Tibial nerve (tissue), 4 donors: ENCODE measurements at places on chromosomes 5 and 9.
A peak's percentile ranks its signal among the peaks of the same experiment; 100 is the strongest.

GRCh38 chr9:19998823-19999455 lies 210.1 kb upstream of the SLC24A2 start:
- DNase-seq = no peak
- no peaks in the 10 kb centered on the region for H3K27me3 ChIP-seq
- no peak overlapping the region for H3K4me3 ChIP-seq
- no peak overlapping the region for H3K27ac ChIP-seq
- H3K36me3 ChIP-seq = no peaks in the 10 kb centered on the region

GRCh38 chr9:38309324-38310195 lies 82.9 kb upstream of the ALDH1B1 start:
- H3K4me1 ChIP-seq = no peaks in the 10 kb centered on the region
- H3K27ac ChIP-seq = no peak overlapping the region
- H3K27me3 ChIP-seq = peaks cover 9% of the 10 kb centered on the region
- no peak overlapping the region for H3K4me3 ChIP-seq

DNA sequence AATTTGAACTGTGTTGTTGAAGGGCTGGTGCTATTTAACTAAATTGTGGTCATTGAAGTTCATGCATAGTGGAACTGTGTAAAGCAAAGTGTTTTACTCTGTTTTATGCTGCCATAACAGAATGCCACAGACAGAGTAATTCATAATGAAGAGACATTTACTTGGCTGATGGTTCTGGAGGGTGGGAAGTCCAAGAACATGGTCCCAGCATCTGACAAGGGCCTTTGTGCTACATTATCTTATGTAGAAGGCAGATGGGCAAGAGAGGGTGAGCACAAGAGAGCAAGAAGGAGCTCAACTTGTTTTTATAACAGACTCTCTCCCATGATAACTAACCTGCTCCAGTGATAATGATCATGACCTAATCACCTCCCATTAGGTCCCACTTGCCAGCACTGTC lies 101.9 kb upstream of the NR3C1 start:
- DNase-seq = no peak
- no peak overlapping the region for H3K4me3 ChIP-seq
- no peak overlapping the region for H3K27ac ChIP-seq
- H3K4me1 ChIP-seq = peaks cover 22% of the 10 kb centered on the region
- H3K27me3 ChIP-seq = no peaks in the 10 kb centered on the region
- H3K36me3 ChIP-seq = no peaks in the 10 kb centered on the region

- no peak for DNase-seq
- no peaks in the 10 kb centered on the region for H3K27me3 ChIP-seq
- no peak overlapping the region for H3K27ac ChIP-seq
- H3K36me3 ChIP-seq = no peaks in the 10 kb centered on the region
- no peaks in the 10 kb centered on the region for H3K4me1 ChIP-seq
- H3K4me3 ChIP-seq = no peak overlapping the region
Observed at GRCh38 chr9:76438841-76439588, 20.0 kb upstream of the GCNT1 start.

DNA sequence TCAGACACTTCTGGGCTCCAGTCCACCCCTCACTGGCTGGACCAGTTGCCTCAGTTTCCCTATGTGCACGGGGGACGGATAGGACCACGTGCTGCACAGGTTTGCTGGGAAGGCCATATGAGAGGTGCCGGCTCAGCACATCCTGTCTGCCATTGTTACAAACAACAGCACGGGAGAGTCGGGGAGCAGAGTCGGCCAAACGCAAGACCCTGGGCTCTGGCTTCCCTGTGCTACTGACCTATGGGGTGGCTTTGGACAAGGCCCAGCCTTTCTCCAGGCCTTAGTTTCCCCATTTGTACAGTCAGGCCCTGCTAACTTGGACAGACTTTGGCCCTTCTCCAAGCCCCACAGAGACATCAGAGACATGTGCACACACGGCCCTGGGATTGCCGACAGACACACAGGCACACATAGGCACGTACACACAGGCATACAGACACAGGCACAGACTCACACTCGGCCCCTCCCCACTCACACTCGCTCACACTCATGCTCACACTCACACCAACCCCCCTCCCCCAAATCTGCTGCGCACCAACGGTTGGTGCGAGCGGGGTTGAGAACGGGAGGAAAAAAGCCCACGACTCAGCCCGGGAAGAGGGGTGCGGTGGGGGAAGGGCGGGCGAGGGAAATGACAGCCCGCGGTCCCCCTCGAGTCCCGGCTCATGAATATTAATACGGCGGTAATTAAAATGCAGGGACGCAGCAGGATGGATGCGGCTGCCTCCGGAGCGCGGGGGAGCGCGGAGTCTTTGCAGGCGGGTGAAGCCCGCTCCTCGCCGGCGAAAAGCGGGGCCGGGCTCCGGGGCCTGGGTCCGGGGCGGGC lies 133.0 kb downstream of the C9orf50 start:
- no peaks in the 10 kb centered on the region for H3K27me3 ChIP-seq
- peak overlapping the region; percentile 96 for H3K27ac ChIP-seq
- DNase-seq = peak; percentile 54
- H3K4me1 ChIP-seq = peaks cover 68% of the 10 kb centered on the region
- peak overlapping the region; percentile 60 for H3K4me3 ChIP-seq
- H3K36me3 ChIP-seq = peaks cover 4% of the 10 kb centered on the region

GRCh38 chr9:30301271-30301963 lies 2083.0 kb upstream of the ACO1 start:
- H3K4me1 ChIP-seq = no peaks in the 10 kb centered on the region
- peak; percentile 50 for DNase-seq
- no peaks in the 10 kb centered on the region for H3K36me3 ChIP-seq
- H3K27me3 ChIP-seq = no peaks in the 10 kb centered on the region

DNA sequence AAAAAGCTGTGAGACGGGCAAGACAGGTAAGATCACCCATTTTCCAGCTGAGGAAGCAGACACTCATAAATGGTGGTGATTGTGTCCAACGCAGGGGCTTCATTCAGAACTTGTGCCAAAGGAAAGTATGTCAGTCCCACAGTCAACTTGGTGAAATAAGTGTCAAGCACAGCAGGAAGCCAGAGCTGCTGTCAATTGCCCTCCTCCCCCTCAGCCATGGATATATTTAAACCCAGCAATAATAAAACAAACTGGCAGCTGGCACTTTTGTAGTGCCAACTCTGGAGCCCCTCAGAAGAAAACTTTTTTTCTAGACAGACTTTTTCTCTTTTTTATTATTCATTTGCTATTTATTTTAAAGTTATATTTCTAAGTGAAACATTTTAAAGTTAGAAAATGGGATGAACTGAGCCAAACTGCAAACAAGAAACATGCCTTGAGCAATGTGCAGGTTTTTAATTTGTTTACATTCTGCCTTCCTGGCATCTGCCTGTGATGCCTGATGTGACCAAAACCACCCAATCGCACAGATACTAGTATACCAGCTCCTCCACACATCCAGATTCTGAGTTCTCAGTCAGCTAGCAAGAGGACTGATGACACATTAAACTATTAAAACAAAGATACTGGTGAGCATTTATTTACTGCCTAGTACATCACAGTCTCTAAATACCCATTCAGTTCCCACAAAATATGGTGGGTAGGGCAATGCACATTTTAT lies 17.0 kb downstream of the DMAC1 start:
- DNase-seq = no peak
- H3K27ac ChIP-seq = no peak overlapping the region
- H3K4me3 ChIP-seq = no peak overlapping the region
- no peaks in the 10 kb centered on the region for H3K36me3 ChIP-seq
- H3K4me1 ChIP-seq = no peaks in the 10 kb centered on the region

GRCh38 chr9:107983181-107983603 lies 493.6 kb upstream of the KLF4 start:
- peaks cover 11% of the 10 kb centered on the region for H3K4me1 ChIP-seq
- no peak for DNase-seq
- H3K27me3 ChIP-seq = no peaks in the 10 kb centered on the region
- H3K27ac ChIP-seq = no peak overlapping the region
- H3K4me3 ChIP-seq = no peak overlapping the region
- H3K36me3 ChIP-seq = no peaks in the 10 kb centered on the region

- no peaks in the 10 kb centered on the region for H3K27me3 ChIP-seq
- no peak overlapping the region for H3K27ac ChIP-seq
- H3K36me3 ChIP-seq = no peaks in the 10 kb centered on the region
- no peaks in the 10 kb centered on the region for H3K4me1 ChIP-seq
- H3K4me3 ChIP-seq = no peak overlapping the region
Observed at GRCh38 chr5:142097681-142098080, 10.9 kb upstream of the NDFIP1 start.

DNA sequence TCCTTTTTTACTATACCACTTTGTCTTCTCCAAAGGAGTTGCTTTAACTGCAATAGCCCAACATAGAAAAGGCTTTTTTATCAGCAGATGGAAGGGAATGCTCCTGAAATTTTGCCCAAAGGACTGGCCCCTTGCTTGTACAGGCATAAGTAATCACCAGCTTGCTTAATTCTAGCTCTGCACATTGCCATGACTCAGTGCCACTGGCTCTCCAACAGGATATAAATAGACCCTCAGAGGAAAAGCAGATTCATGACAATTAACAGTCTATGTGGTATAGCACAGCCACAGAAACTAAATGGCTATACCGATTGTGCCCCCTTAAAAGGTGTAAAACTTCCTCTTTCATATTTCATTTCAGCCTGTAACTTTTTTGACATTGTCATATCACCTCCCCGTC lies 227.0 kb downstream of the ZNF608 start:
- H3K27ac ChIP-seq = no peak overlapping the region
- no peak for DNase-seq
- no peaks in the 10 kb centered on the region for H3K36me3 ChIP-seq

DNA sequence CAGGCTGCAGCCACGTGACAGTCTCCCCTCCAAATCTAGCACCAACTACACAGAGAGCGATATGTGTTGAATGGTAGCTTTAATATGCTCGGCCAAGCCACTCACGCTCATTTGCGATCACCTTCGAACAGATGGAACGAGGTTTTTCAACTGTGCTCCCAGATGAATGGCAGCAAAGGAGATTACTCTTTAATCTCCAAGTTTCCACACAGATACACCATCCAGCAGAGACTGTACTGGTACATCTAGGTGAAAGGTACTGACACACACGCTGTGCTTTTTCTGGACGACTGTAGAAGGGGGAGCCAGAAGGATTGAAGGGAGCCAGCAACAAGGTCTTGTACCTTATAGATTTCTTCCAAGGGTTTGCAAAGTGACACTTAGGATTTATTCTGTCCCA lies 263.9 kb downstream of the NR3C1 start:
- H3K4me1 ChIP-seq = no peaks in the 10 kb centered on the region
- H3K36me3 ChIP-seq = no peaks in the 10 kb centered on the region
- no peaks in the 10 kb centered on the region for H3K27me3 ChIP-seq
- H3K27ac ChIP-seq = no peak overlapping the region
- no peak for DNase-seq

DNA sequence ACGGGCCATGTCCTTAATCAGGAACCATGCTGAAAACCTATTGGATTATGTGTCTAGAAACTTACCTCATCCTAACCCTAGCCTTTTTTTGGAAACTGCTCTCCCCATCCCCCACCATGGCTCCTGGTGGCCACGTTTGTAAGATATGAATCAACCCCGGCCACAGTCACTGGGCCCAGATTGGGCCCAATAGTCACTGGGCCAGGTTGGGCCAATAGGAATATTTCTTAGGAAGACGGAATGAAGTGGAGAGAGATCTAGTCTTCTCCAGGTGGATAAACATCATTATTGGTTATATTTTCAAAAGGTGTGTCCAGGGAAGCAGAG lies 468.7 kb downstream of the ARHGEF28 start:
- H3K4me3 ChIP-seq = no peak overlapping the region
- no peak overlapping the region for H3K27ac ChIP-seq
- H3K4me1 ChIP-seq = peaks cover 6% of the 10 kb centered on the region
- no peak for DNase-seq

- H3K27me3 ChIP-seq = no peaks in the 10 kb centered on the region
- peaks cover 42% of the 10 kb centered on the region for H3K4me1 ChIP-seq
- DNase-seq = no peak
- H3K4me3 ChIP-seq = no peak overlapping the region
- H3K27ac ChIP-seq = no peak overlapping the region
Observed at GRCh38 chr5:54669285-54669684, 151.7 kb downstream of the SNX18 start.

DNA sequence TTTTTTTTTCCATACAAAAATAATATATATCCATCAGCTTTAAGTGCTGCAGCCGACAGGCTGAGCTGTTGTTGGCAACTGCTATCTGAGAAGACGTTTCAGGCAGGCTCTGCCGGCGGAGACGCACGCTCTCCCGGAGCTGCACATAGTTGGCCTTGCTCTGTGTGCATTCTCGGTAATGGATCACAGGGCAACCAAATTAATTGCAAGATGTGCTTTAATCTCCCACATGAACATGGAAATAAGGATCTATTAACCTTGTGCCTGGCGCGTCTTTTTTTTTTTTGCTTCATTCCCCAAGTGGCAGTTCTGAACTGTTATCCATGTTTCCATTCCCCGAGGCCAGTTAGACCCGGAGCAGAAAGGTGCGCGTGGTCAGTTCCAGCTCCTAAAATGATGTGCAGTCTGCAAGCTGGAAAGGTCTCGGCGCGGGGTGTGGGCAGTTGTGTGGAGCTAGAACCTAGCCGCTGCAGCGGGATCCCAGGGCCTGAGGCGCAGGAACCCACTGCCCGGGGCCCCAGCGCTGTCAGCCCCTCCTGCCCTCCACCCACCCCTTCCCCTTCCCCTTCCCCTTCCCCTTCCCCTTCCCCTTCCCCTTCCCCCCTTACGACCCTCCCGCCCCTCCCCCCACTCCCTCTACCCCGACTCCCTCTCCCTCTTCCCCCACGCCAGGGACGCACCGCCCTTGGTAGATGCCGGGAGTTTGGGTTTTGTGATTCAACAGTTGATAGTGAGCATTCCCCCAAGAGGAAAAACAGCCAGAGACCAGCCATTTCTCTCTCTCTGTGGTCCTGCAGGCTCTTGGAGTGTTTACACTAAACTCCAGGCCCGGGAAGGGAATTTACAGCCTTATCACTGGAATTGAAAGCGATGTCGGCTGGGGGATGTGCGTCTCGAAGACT lies 137.8 kb downstream of the CEP120 start:
- no peaks in the 10 kb centered on the region for H3K36me3 ChIP-seq
- no peak overlapping the region for H3K27ac ChIP-seq
- peaks cover 17% of the 10 kb centered on the region for H3K27me3 ChIP-seq
- H3K4me1 ChIP-seq = no peaks in the 10 kb centered on the region
- no peak for DNase-seq
- H3K4me3 ChIP-seq = no peak overlapping the region

DNA sequence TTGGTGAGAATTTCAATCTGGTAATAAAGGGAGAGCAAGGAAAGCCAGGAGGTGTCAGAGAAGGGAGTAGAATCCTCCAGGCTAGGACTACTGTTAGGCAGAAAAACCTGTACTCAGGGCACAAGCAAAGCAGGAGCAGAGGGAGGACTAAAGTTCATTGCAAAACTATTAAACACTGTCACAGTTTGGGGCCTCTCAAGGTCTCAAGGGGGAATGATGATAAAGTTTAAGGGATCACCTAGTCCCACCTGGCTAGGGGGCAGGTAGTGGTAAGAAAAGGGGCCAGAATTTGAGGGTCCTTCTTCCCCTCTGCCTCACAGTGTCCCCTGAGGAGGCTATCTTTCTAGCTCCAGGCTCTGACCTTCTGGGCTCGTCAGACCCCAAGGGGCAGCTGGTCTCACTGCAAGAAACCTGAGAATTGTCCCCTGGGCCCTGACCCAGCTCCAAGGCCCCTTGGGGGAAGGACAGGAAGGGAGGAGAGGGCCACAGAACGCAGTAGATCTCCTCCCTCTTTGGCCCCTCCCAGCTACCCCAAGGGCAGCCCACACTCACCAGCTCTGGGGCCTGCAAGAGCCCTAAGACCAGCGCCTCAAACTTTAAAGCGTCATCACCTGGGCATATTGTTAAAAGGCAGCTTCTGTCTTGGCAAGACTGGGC lies 974 bp downstream of the CCDC69 start:
- no peak for DNase-seq
- H3K4me3 ChIP-seq = peak overlapping the region; percentile 81
- no peaks in the 10 kb centered on the region for H3K36me3 ChIP-seq
- H3K4me1 ChIP-seq = no peaks in the 10 kb centered on the region
- H3K27me3 ChIP-seq = no peaks in the 10 kb centered on the region
- peak overlapping the region; percentile 87 for H3K27ac ChIP-seq
